ENCODE measurements at places on chromosomes 1 and 21.

DNA sequence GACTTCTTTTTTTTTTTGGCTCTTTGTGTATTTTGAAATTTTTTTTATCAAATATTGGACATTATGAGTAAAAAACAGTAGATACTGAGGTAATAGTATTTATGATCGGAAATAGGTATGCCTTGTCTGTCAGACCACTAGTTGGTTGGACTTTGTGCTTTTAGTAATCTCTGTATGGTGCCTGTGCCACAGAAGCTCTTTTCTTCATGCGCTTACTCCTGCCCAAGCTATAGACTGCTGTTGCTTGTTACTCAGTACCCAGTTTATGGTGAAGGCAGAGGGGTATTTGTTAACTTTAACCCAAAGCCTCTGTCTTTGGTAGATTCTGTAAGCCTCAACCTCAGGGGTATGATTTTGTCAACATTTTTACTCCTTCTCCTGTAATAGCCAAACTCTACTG, 8.6 kb downstream of the SLC30A7 start:
- no peak for DNase-seq

- no peak for DNase-seq
Observed at GRCh38 chr21:33369586-33369985, 33.6 kb upstream of the IFNGR2 start.

- no peak for DNase-seq
Observed at GRCh38 chr1:12669529-12670068, 25.7 kb downstream of the AADACL4 start.

DNA sequence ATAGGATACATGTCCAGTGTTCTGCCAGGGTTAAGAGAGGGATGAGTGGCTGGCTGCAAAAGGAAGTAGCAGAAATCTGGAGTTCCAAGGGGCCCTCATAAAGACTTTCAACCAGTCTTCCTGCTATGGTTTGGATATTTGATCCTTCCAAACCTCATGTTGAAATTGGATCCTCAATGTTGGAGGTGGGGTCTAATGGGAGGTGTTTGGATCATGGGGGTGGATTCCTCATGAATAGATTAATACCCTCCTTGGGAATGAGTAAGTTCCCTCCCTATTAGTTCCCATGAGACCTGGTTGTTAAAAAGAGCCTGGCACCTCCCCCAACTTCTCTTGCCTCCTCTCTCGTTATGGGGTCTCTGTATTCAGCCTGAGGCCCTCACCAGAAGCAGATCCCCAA, 10.1 kb upstream of the GNG12 start:
- DNase-seq: no peak

GRCh38 chr21:28253961-28254360, 738.7 kb downstream of the LTN1 start:
- DNase-seq: no peak

Measured in stimulated activated CD4-positive, alpha-beta T cell treated with anti-CD3 and anti-CD28 coated beads, TNF-alpha, amount 100 ng/mL, for 1 hour (primary cell).